ENCODE measurements at places on chromosomes 12 and 14. TPM values are rescaled to one million over a fixed set of nuclear protein-coding genes. Genes with fewer than 3 reads are reported as not detected.

ZFHX2 gene
- total RNA-seq, result 0.66 TPM

WSCD2 gene
- 0.48 TPM for total RNA-seq

CLIP1 gene
- total RNA-seq, result 86.9 TPM

SLC5A8 gene
- total RNA-seq, result not detected

MIS18BP1 gene
- 46.7 TPM for total RNA-seq

ACOT6 gene
- total RNA-seq, result not detected

ABCC9 gene
- 52.0 TPM for total RNA-seq

INSM2 gene
- not detected for total RNA-seq

POTEM gene
- not detected for total RNA-seq

TPCN1 gene
- total RNA-seq, result 71.7 TPM

SLC24A4 gene
- 0.15 TPM for total RNA-seq

FZD10 gene
- total RNA-seq, result 1.8 TPM

ACVRL1 gene
- total RNA-seq, result 109 TPM

IL23A gene
- 0.88 TPM for total RNA-seq

IFNG-AS1 gene
- total RNA-seq, result 0.16 TPM

SPTB gene
- 2.6 TPM for total RNA-seq

FERMT2 gene
- total RNA-seq, result 87.8 TPM

ESPL1 gene
- total RNA-seq, result 0.33 TPM

OAS2 gene
- total RNA-seq, result 7.9 TPM

DACT1 gene
- total RNA-seq, result 9.8 TPM

Data from breast epithelium (tissue), 4 donors.